Activated T-helper 1 cell treated with anti-CD3 and anti-CD28 coated beads, Interleukin-2, amount 50 U/mL, for 16 hours (primary cell): ENCODE measurements at places on chromosomes 2 and 18.

GRCh38 chr18:56510108-56510507 lies 128.3 kb downstream of the TXNL1 start:
- no peak for DNase-seq

DNA sequence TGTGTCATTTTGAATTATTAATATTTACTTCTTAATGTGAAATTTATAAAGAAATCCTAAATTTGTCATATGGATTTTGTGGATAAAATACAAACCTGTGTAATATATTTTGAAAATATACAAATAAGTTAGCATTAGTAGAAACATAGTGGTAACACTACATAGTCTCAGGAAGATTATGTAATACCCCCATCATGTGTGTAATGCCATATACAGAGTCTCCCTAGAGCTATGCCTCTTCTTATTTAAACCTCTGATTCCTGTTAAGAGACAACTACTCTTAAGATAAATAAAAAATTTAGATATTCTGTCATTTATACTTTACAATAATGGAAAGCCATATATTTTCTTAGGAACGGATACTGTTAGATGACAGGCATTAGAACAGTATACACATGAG lies 2012.0 kb upstream of the LRRTM1 start:
- no peak for DNase-seq

DNA sequence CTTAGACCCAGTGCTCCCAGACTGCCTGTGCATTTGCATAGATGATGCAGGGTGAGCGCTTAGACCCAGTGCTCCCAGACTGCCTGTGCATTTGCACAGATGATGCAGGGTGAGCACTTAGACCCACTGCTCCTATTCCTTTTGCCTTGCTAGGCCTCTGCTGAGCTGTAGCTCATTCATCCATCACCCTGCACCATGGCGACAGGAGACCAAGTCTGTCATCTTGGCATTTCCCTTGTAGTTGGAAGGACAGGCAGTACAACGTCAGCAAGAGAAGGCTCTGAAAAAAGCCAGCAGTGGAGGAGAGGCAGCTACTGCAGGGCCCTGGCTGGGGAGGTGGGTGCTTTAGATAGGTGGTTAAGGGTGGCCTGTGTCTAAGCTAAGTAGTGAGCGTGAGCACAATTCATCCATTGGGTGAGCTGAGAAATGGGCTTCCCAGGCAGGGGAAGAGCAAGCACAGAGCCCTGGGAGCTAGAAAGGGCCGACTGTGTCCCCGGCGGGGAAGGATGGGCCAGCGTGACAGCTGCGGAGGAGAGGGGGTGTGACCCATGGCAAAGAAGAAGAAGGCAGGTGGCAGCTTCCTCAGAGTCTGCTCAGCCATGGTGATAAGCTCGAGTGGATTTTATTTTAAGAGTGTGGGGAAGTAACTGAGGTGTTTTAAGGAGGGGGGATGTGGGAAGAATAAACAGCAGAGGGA lies 108.8 kb downstream of the LPIN1 start:
- DNase-seq = no peak

DNA sequence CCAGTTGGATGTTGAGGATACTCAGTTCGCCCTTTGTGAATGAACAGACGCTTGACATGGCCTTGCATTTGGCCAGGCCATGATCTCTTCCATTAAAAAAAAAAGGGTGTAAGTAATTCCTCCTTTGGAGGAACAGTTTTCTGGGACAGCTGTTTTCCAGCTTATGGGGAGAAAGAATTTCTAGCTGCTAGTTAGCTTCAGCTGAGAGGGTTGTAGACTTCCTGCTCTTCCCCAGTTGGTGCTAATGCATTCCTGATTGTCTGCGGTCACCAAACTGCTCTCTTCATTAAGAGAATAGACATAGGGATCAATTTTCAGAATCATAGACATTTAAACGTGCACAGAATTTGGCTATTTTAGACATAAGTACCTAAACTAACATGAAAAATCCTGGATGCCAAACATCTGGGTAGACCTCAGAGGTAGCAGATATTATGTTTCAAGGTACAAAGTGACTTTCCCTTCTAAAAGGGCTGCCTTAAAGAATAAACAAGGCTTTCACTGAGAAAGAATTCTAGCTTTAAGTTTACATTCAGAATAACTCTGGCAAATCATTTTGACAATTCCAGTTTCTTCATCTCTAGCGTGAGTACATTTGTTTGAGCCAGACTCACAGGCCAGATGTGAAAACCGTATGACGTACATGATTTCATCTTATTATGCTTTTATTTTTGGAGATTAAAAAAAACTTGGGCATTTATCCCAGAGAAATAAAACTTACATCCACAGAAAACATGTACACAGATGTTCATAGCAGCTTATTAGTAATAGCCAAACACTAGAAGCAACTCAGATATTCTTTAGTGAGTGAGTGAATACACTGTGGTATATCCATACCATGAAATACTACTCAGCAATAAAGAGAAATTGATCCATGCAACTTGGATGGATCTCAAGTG lies 71.2 kb downstream of the MAIP1 start:
- DNase-seq = no peak

GRCh38 chr2:180133736-180134135 lies 126.6 kb upstream of the CWC22 start:
- no peak for DNase-seq

DNA sequence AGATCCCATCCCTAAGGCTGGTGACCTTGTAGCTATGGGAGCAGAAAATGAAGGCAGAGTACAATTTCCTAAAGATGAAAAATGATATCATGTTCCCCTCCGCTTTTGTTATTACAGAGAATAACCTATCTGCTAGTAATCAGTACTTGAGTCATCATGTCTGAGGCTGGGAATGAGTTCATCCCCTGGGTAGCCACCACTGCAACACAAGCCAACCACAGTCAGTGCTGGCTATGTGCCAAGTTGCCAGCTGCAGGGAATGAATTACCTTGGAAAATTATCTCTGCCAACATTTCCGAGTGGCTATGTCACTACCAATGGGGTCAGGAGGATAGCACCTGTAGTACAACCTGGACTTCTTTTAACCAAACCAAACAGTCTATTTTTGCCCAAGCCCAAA lies 1094.7 kb upstream of the DDX18 start:
- no peak for DNase-seq

DNA sequence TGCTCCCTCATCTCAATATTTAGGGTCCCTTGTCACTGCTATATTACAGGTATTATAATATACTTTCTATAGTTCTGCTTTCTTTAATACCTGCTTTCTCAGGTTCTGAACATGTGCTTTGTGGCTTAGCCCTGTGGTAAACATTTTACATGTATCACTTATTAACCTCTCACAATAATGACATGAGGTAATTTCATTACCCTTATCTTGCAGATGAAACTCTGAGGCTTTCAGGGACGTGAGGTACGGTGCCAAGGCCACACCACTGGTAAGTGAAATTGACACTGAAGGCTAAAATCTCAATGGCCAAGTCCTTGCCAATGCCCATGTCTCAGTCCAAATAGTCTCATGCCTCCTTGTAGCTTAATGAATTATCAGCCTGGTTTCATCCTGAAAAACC lies 21.7 kb downstream of the LINC00305 start:
- no peak for DNase-seq

DNA sequence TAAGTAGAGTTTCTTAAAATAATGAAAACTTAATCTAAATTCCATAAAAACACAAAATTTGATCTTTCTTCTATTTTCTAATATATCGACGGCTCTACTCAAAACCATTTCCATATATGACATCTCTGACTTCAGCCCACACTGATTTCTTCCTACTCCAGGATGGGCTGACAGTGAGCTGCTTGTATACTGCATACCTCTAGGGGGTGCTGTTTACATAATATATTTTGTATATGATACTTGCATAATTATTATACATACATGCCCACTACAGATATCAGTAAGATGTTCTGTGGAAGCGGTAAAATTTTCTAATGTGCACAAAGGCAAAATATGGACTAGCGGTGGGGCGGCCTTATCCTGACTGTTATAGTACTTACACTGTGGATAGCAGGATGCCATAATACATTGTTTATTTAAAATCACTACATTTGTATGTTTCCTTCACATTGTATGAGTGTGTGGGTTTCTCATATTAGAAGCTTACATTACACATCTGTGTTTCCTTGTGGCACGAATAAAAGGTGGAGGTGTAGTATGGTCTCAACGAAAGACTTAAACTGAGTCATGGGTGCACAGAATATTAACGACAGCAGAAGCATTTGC lies 66.1 kb upstream of the NXPH2 start:
- no peak for DNase-seq

DNA sequence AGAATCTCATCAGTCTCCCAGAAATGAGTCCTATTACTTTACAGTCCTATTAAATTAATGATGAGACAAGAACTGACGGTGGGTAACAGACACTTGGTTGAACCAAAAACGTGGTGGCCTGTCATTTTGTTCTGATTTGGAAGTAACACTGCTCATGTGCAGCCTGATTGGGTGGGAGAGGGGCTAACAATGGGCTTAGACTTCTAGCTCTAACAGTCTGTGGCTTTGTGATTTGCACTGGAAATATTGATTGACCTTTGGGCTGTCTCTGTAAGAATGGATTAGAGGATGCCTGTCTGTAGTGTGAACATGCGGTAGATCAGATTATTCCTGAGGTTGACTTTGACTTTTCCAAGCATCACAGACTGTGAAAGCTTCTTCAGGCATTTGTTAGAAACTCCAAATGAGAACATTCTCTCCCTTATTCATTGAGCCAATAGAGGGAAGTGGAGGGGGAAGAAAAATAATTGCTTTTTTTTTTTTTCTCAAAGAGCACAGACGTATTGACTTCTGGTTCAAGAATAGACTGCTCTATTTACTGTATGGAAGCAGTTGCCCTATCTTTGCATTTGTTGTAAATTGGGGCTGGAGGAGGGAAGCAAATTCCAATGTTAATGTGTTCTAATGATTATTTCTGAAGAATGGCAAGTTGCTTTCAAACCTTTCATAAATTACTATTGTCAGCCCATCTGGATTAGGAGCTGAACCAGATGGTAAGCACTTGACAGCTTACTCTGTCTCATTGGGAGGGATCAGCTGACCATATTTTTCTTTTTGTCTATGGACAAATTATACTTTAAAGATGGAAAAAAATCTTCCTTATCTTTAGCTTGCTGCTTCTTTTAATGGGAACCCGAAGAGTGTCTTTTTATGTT lies 85.8 kb upstream of the TTN start:
- no peak for DNase-seq

- DNase-seq = no peak
These were observed 32.0 kb downstream of the BIN1 start for GRCh38 chr2:127074936-127075335.

- DNase-seq = no peak
These were observed 276.1 kb upstream of the HDAC4 start for GRCh38 chr2:239676716-239677452.

GRCh38 chr2:103401621-103402020 lies 639.8 kb downstream of the TMEM182 start:
- no peak for DNase-seq

DNA sequence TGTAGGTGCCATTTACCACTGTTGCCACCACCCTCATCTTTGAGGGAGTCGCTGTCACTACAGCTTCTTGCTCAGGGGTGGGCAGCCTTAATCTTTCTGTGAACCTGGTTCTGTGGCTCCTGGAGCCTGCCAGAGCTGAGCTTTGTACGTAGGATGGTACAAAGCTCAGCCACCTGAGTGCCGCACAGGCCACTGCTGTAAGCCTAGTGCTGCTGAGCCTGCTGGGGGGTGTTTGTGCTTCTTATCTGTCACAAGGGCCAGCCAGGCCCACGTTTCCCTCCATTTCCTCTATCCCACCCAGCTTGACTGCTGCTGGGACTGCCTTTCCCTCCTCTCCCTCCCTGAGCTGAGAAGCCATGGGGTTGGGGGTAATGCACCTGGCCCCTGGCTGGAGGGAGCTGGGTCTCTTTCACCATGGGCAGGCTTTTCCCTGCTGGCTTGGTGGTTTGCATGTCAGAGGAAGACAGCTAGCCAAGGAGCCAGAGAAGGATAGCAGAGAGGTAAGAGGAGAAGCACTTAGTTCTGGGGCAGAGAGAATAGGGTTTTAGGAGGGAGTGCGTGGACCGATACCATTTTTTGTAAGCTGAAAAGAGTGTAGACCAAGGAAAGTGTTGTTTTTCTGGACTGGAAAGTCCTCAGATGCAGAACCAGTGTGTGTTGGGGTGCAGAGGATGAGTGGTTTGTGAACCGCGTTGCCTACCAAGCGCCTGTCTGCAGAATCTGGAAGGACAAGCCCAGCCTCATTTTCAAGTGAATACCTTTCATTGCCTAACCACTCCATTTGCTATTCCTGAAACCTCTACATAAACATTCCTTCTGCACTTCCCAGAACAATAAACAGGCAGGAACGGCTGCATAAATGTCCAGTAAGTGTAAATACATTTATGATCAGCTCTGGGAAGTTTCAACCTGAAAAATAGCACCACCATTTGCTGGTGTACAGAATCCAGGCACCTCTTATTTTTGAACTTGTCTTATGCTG lies 45.1 kb upstream of the FHL2 start:
- no peak for DNase-seq

GRCh38 chr2:217804338-217804737 lies 198.5 kb downstream of the TNS1 start:
- no peak for DNase-seq

DNA sequence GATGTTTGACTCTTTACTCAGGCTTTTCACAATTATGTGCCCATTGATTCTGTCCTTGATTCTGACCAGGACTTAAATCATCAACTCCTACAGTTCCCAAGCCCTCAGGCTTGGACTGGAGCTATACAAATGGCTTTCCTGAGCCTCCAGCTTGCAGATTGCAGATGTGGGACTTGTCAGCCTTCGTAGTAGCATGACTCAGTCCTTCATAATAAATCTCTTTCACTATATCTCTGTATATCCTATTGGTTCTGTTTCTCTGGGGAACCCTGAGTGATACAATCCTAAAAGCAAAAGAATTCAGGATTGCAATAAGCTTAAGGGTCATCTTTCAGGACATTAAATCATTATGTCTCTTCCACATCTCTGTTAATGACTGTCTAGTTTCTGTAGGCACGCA lies 356.6 kb downstream of the RIT2 start:
- DNase-seq = no peak

DNA sequence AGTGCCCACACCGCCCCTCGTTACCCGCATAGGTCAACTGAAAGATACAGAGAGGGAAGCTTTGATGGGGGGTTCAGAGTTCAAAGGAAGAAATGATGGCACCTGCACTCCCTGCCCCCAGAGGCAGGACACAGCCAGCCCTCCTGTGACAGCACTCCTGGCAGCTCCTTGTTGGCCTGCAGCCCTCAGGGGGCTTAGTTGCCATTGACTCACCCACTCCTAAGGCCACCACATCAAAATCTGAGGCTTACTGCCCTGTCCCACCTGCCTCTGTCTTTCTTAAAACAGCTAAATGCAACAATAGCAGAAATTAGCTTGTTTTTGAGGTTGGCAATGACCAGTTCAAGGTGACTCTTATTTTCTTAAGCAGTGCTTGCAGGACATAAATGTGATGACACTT lies 31.6 kb upstream of the SLC35F6 start:
- DNase-seq = no peak

- DNase-seq = no peak
These were observed 476.2 kb downstream of the SLC4A3 start for GRCh38 chr2:220103596-220103995.

DNA sequence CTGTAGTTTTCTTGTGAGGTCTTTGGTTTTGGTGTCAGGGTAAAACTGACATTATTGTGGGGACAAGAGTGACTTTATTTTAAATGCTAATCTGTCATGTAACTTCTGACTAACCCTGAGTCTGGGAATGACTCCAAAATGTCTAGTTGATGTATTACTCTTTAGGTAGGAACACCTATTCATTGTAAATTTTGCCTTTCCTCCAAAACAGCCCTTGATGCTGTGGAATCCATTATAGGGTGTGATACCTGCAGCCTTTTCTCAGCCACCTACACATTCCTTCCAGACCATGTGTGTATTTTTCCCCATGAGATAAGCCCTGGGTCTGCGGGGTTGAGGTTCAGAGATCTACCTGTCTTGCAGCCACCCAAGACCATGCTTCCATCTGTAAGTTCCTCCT lies 4.1 kb upstream of the PRR30 start:
- no peak for DNase-seq
